ENCODE measurements at places on chromosomes 11 and 22.

DNA sequence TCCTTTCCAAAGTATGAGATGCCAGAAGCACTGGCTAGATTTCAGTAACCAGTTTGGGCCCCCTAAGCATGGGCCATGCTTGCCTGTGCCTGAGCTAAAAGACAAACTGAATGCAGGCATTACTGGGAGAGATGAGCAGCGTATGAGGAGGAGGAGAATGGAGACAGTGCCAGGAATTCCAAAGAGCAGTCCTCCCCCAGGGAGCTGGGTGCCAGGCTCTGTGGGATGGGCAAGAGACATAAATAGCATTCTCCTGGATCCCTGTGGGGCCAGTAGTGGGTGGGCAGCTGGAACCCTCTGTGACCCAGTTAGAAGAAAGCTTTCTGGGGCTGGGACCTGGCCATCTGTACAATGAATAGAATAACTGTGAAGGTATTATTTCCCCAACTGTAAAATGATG, 235.6 kb downstream of the KCNA4 start:
- DNase-seq: no peak

- DNase-seq: no peak
Measured at GRCh38 chr11:41384329-41384728, 75.1 kb downstream of the LRRC4C start.

GRCh38 chr22:32622744-32623110, 148.1 kb downstream of the FBXO7 start:
- no peak for DNase-seq

- DNase-seq: no peak
Measured at GRCh38 chr11:23755769-23756168, 741.1 kb upstream of the LUZP2 start.

GRCh38 chr11:22786475-22786874, 43.1 kb downstream of the SVIP start:
- DNase-seq: no peak

- DNase-seq: no peak
Measured at GRCh38 chr11:45393826-45394225, 107.7 kb upstream of the SYT13 start.

- DNase-seq: no peak
Measured at GRCh38 chr11:19631712-19632498, 80.7 kb upstream of the NAV2 start.

DNA sequence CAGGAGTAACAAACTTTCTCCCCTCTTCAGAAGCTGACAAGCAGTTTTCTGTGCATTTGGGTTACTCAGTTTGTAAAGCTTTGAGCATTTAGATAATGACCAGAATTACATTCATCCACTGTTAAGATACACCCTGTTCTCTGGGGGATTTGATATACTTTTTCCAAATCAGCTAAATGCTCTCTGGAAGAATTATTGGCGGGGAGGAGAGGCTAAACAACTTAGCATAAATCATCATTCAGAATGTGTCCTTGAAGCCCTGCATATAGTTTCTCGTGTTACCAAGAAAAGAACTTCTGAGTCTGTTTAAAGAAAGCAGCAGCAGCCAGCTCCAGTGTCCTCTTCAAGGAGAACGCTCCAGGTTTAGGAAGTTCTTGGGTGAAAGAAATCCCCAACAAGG, 54.9 kb upstream of the LDLRAD3 start:
- no peak for DNase-seq

- DNase-seq: no peak
Measured at GRCh38 chr11:34537636-34538035, 24.0 kb upstream of the ELF5 start.

All from activated CD8-positive, alpha-beta memory T cell treated with anti-CD3 and anti-CD28 coated beads for 4 hours (primary cell).